ENCODE measurements at places on chromosomes 2 and 18. TPM values are rescaled to one million over a fixed set of nuclear protein-coding genes. Genes with fewer than 3 reads are reported as not detected.

STON1 gene
- polyA plus RNA-seq = 11.1 TPM

GREB1 gene
- not detected for polyA plus RNA-seq

ATP8B1 gene
- polyA plus RNA-seq = 4.9 TPM

FAM228A gene
- polyA plus RNA-seq = 0.47 TPM

UPP2 gene
- polyA plus RNA-seq = not detected

SPC25 gene
- 12.0 TPM for polyA plus RNA-seq

NTSR2 gene
- polyA plus RNA-seq = not detected

SMC6 gene
- polyA plus RNA-seq = 52.1 TPM

MC2R gene
- polyA plus RNA-seq = 0.12 TPM

ALKAL2 gene
- 1.6 TPM for polyA plus RNA-seq

EIF5B gene
- 70.6 TPM for polyA plus RNA-seq

PAX3 gene
- polyA plus RNA-seq = 1.4 TPM

ORC2 gene
- 16.9 TPM for polyA plus RNA-seq

SNED1 gene
- not detected for polyA plus RNA-seq

CD8B2 gene
- 0.07 TPM for polyA plus RNA-seq

UBR3 gene
- polyA plus RNA-seq = 53.2 TPM

CSRNP3 gene
- 15.4 TPM for polyA plus RNA-seq

ZNF396 gene
- 1.00 TPM for polyA plus RNA-seq

ICOS gene
- not detected for polyA plus RNA-seq

CLK1 gene
- 190 TPM for polyA plus RNA-seq

FZD7 gene
- polyA plus RNA-seq = 27.6 TPM

SF3B6 gene
- polyA plus RNA-seq = 107 TPM

RAD51AP2 gene
- polyA plus RNA-seq = not detected
